ENCODE measurements at places on chromosomes 13 and 19. TPM values are rescaled to one million over a fixed set of nuclear protein-coding genes. Genes with fewer than 3 reads are reported as not detected.

DNA sequence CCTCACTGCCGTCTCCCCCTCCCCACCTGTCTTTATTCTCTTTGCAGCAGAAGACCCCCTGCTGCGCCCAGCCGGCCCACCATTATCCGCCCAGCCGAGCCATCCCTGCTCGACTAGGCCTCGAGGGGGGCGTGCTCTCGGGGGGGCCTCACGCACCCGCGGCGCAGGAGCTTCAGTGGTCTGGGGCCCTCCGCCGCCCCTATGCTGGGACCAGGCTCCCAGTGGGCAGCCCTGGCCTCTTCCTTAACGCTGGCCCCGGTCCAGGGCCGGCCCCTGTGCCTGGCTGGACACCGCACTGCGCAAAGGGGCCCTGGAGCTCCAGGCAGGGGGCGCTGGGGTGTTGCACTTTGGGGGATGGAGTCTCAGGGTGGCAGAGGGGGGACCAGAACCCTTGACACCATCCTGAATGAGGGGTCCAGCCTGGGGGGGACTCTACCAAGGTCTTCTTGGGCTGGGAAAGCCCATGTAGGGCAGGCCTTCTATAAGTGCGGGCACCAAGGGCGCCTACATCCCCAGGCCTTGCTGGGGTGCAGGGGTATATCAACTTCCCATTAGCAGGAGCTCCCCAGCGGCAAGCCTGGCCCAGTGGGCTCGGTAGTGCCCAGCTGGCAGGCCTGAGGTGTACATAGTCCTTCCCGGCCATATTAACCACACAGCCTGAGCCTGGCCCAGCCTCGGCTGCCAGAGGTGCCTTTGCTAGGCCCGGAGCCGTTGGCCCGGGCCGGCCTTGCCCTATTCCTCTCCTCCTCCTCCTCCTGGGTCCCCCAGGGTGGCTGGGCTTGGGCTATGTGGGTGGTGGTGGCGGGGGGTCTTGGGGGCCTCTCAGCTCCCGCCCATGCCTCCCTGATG, 4.9 kb downstream of the TMED1 start:
- DNase-seq, result no peak

Gene PROSER3
- 8.4 TPM for total RNA-seq

- DNase-seq, result no peak
Measured at GRCh38 chr13:37925878-37926473, 56.4 kb upstream of the TRPC4 start.

DNA sequence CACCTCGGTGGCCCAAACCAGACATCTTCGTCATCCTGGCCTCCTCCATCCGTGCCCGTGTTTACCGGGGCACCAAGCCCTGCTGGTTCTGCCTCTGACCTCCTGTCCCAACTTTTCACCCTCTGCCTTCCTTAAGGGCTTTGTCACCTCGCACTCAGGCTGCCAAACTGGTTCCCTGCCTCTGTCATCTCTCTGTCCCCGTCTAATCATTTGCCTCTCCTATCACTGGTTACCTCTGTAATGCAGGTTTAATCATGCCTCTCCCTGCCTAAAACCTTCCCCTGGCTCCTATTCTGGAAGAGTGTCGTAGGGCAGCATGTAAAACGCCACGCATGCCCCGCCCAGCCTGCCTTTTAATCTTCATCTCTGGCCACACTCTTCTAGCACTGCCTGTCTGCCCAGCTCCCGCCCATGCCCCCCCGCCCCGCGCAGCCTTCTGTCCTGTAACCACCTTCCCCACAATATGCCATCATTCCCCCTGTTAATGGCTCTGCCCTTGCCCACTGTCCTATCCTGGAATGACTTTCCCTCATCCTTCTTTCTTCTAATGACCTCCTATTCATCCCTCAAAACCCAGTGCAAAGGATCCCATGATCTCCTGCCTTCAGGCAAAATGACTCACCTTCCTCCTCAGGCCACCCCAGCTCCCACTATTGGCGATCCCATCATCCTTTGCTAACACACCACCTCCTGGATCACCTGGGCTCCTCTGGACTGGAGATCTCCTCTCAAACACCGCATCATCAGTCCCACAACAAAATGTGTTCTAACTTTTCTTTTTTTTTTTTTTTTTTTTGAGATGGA, 66.7 kb downstream of the PEX11G start:
- DNase-seq, result peak; percentile 10

DNA sequence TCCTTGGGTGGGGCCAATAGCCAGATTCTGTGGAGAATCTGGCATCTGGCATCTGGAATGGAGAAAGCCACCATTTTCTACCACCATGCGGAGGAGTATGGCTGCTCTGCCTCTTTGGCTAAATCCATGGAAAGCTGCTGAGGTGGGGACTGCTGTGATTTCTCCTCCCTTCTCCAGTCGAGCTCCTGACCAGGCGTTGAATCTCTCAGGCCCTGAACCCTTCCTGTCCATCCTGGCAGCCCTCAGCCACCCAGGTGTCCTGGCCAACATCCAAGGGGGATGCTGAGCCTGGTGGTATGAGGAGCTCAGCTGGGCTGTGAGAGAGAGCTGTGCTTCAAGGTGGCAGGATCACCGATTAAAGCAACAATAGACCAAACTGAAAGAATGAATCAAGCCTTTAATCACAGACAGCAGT, 17.4 kb upstream of the SIGLEC6 start:
- DNase-seq, result no peak

Gene IGSF23
- total RNA-seq, result not detected

Gene SMG9
- total RNA-seq, result 17.0 TPM

DNA sequence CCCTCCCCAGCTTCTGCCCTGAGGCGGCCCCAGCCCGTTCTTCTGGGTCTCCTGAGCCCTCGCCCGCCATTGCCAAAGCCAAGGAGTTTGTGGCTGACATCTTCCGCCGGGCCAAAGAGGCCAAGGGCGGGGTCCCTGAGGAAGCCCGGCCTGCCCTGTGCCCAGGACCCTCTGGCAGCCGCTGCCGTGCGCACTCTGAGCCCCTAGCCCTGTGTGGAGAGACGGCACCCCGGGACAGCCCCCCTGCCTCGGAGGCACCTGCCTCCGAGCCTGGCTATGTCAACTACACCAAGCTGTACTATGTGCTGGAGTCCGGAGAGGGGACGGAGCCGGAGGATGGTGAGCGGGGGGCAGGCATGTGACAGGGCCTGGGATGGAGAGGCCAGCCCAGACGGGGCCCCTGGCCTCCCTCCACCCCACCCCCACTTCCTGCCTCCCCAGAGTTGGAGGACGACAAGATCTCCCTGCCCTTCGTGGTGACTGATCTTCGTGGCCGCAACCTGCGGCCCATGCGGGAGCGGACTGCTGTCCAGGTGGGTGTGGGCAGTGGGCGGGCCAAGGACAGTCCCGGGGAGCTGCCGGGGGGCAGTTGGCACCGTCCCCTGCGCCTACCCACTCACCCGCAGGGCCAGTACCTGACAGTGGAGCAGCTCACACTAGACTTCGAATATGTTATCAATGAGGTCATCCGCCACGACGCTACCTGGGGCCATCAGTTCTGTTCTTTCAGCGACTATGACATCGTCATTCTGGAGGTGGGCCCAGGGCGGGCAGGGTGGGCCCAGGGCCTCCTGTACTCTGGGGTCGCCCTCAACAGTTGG, 7.0 kb downstream of the DCAF15 start:
- no peak for DNase-seq

DNA sequence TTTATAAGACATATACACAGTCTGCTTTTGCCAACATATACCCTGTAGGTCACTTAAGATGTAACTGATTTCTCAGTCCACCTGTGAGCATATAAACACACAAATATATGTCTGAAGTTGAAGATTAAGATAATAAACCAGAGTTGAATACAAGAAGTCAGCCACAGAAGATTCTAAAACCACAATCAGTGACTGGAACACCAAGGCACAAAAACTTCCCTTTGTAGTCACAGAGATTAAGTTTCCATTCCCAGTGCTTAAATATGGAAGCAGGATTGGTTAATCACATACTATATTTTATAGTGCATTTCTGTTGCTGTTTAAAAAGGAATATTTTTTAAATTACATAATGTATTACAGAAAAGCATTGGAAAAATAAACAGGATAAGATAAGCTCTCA, 39.9 kb downstream of the MTMR6 start:
- no peak for DNase-seq
